ENCODE measurements at places on chromosomes 1 and 21.
A peak's percentile ranks its signal among the peaks of the same experiment; 100 is the strongest.

DNA sequence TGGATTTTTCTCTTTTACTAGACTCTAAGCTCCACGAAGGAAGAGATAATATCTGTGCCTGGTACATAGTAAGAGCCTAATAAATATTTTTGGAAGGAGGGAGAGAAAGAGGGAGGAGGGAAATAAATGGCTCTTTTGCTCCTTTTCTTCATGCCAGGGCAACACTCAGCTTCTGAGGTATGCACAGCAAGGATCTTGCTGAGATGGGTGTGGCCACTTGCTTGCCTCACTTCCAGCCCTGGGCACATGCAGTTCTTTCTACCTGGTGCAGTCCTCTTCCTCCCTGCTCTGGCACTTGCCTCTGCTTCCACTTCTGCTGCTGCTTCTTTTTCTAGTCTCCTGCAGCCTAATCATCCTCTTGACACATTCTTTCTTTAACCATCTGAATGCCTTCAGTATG, 148.1 kb downstream of the FGGY start:
- no peak for DNase-seq

GRCh38 chr1:118589238-118589846, 398.8 kb downstream of the TBX15 start:
- no peak for DNase-seq

GRCh38 chr21:45253633-45254459, 33.8 kb downstream of the POFUT2 start:
- DNase-seq, result no peak

GRCh38 chr1:232045139-232045994, 418.8 kb downstream of the DISC1 start:
- DNase-seq, result no peak

GRCh38 chr1:245652660-245653427, 498.1 kb downstream of the KIF26B start:
- no peak for DNase-seq

GRCh38 chr1:27147842-27148518, 6.9 kb downstream of the SLC9A1 start:
- no peak for DNase-seq

DNA sequence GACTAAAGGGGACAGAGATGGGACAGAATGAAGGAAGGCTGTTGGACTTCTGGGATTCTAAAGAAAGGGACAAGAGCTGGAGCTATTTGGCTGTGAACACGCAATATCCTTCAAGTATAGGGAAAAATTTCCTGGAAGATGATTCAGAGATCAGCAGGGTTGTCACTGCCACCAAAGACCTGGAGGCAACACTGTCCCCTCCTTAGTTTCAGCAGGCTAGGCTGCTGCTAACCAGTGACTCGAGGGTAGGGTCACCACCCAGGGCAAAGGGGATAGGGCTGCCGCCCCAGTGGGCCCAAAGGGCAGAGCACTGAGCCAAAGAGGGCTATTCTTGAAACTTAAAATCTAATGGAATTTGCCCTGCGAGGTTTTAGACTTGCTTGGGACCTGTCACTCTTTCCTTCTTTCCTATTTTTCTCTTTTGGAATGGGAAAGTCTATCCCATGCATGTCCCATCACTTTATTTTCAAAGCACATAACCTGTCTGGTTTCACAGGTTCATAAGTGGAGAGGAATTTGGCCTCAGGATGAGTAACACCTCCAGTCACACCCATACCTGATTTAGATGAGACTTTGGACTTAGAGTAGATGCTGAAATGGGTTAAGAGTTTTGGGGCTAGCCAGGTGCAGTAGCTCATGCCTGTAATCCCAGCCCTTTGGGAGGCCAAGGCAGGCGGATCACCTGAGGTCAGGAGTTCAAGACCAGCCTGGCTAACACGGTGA, 11.9 kb downstream of the IFNLR1 start:
- no peak for DNase-seq

GRCh38 chr1:160371756-160372155, 4.9 kb downstream of the NHLH1 start:
- DNase-seq, result no peak

DNA sequence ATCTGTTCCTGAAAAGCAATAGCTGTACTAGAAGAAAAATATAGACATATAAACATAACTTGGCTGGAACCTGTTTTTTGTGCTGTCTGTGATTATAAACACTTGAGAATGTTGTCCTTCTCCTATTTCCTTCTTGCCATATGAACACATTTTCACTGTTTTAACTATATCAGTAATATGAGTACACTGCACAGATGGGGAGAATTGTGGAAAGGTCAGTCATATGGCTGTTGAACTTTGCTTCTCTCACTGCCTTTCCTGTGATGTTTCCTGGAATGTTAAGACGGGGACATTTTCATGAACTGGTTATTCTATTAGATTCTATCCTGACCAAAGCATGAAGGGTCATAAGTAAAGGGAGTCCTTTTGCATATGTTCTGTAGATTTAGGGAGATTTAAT, 24.9 kb downstream of the HMCN1 start:
- DNase-seq, result peak; percentile 55

DNA sequence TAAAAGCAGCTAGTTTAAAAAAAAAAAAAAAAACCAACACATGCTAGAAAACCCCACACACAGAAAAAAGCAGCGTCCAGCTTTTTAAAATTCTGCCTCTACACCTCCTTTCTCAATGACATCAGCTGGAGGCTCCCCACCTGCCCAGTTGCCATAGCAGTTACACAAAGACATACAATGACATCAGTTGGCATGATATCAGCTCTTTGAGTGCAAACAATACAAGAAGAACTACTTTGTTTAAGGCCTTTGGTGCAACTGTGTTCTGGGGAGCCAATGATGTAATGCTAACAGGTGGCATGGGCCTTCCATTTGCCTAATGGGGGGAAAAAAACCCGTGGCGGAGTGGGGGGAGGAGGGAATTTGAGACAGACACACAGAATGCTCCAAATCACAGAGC, 32.9 kb downstream of the DUSP10 start:
- DNase-seq, result no peak
